Skin of body (tissue), 3 donors: ENCODE measurements at places on chromosomes 3 and 15.

GRCh38 chr15:25170113-25170731 lies 215.4 kb downstream of the SNRPN start:
- DNase-seq: no peak

GRCh38 chr3:153944084-153944483 lies 177.1 kb upstream of the ARHGEF26 start:
- DNase-seq: peak; percentile 39

DNA sequence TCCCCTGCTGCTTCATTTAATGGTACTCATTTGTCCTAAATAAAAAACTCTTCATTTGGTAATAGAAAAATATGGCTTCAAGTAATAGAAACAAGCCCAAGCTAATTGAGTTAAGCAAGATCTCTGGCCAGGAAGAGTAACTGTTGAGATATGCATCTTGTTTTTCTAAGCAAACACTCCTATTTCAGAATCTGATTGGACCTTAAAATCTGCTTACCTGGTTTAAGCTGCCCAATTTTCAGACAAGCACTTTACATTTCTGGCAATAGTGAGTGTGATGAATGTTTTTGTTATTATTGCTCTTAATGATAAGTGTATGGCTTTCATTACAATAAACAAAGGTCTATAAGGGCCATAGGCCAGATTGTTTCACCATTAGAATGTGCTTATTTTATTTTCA lies 86.2 kb downstream of the CMSS1 start:
- DNase-seq: no peak

- no peak for DNase-seq
Observed at GRCh38 chr3:118495206-118495605, 539.4 kb downstream of the IGSF11 start.

GRCh38 chr3:186142393-186142932 lies 33.6 kb upstream of the ETV5 start:
- no peak for DNase-seq

- DNase-seq: no peak
Observed at GRCh38 chr15:55526559-55527036, 18.6 kb upstream of the DNAAF4 start.

GRCh38 chr3:71191031-71191482 lies 392.5 kb downstream of the FOXP1 start:
- no peak for DNase-seq

- DNase-seq: no peak
Observed at GRCh38 chr3:118890206-118890605, 144.4 kb downstream of the IGSF11 start.

DNA sequence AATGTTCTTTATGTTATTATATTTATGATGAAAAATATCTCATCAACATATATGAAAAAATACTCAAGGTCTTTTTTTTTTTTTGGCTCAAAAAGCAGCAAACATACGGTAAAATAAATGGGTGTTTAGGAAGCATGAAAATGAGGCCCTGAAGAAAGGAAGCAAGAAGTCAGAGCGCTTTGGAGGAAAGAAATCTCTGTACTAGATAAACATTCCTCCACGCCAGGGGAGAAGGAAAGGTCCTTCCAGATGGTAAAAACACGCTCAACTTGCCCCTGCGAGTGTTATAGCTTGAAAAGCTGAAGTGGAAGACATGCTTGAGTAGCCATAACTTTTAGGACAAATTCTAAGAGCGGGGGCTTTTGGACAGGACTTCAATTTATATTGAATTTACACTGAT lies 52.9 kb downstream of the FEM1B start:
- no peak for DNase-seq

- no peak for DNase-seq
Observed at GRCh38 chr3:23940775-23941174, 4.3 kb upstream of the NR1D2 start.
